NCI-H1930 (cell line): ENCODE measurements at places on chromosomes 7 and 10.

GRCh38 chr10:122326385-122326784 is 48.1 kb upstream of the PLEKHA1 start:
- DNase-seq = no peak

- no peak for DNase-seq
These were observed 686.4 kb upstream of the C7orf33 start for GRCh38 chr7:147904219-147904576.

GRCh38 chr10:13917791-13918190 is 331.0 kb downstream of the PRPF18 start:
- DNase-seq = no peak

DNA sequence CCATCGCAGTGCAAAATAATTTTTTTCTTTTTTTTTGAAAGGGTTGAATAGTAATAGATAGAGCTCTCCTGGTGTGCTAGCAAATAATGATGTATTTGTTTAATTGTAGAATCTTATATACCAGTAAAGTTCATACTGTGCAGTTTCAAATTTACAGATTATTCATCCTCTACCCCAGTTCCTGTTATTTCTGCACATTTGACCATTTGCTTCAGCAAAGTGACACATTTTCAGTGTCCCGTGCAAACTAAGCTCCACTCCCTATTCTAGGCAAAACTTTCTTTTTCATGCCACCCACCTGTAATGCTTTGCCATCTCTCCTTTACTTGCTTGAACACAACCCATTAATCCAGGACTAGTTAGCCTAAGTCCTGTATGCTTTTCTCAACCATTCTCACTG is 43.0 kb downstream of the SHOC2 start:
- DNase-seq = no peak

GRCh38 chr10:94146313-94146712 is 152.6 kb downstream of the PLCE1 start:
- no peak for DNase-seq

DNA sequence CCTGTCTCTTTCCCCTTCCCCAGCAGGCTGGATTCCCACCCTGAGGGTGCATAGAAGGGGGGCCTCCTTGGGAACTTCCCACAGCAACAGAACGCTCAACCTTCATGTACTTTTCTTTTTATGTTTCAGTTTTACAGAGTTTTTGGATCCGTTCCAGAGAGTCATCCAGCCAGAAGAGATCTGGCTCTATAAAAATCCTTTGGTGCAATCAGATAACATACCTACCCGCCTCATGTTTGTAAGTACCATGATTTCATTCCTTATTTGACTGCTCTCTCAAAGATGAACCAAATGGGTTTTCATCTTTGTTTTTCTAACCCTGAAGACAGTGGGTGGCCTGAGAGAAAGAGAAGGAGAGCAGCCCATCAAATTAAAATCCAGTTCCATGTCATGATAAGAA is 46.7 kb downstream of the PLPP4 start:
- no peak for DNase-seq

DNA sequence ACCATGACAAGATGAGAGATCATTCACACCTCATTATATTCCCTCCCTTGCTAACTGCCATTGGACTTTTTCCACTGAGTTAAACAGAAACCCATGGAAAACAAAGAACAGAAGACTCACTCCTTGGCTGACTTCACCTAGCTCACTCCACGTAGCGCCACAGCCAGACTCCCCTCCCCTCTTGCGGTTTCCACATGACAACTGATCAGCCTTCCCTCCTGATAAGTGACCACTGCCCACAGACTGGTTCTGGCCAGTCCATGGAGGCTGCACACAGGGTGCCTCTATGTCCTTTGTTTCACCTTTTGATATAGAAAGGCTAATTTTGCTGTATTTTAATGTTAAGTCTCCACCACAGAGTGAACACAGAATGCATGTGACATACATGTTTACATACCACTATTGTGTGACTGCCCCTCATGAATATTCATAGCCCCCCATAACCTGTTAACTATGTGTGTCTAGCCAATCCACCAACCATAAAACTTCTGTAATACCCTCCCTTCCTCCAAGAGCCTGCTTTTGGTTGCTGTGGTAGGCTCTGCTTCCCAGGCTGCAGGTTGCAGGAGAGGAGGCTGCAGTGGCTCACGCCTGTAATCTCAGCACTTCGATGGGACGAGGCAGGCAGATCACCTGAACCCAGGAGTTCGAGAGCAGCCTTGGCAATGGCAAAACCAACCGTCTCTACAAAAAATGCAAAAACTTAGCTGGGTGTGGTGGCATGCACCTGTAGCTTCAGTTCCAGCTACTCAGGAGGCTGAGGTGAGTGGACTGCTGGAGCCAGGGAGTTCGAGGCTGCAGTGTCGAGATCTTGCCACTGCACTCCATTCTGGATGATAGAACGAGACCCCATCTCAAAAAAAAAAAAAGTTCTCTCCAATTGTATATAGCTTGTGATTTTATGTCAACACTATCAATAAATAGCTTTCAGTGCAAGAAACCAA is 10.0 kb upstream of the IFIT5 start:
- DNase-seq = no peak

GRCh38 chr10:5555881-5556280 is 31.1 kb downstream of the CALML3 start:
- DNase-seq = no peak

DNA sequence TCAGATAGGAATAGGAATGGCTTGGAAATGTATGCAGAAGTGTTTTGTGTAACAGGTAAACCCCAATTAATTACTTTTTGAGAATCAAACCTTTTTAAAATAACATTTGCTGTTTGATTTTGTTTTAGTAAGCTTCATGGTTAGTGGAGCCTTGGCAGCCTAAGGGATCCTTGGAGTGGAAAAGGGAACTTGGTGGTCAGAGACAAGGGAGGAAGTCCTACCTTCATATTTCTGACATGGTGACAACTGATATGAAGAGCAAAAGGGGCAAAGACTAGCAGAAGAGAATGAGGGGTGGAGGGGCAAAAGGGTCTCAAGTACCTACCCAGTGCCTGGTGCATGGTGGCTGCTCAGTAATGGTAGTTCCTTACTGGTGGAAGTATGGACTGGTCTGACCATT is 32.3 kb downstream of the AHCYL2 start:
- no peak for DNase-seq
